Right kidney (tissue), 9 donors: ENCODE measurements at places on chromosomes 12 and 14.

GRCh38 chr14:76063327-76063726 lies 77.8 kb downstream of the IFT43 start:
- no peak for DNase-seq

DNA sequence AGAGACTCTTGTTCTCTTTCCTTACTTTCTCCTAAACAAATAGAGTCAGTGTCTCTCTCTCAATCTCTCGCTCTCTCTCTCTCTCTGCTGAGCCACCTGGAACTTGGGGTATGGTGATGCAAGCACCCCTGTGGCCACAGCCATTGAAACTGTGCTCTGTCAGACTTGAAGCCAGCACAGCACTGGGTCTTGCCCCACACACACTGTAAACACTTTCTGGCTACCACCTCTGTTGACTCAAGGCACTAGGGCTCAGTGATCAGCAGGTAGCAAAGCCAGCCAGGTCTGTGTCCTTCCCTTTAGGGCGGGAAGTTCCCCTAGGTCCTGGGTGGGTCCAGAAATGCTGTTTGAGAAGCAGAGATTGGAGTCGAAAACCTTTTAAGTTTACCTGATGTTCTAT lies 125.9 kb upstream of the GARIN6 start:
- DNase-seq, result no peak

DNA sequence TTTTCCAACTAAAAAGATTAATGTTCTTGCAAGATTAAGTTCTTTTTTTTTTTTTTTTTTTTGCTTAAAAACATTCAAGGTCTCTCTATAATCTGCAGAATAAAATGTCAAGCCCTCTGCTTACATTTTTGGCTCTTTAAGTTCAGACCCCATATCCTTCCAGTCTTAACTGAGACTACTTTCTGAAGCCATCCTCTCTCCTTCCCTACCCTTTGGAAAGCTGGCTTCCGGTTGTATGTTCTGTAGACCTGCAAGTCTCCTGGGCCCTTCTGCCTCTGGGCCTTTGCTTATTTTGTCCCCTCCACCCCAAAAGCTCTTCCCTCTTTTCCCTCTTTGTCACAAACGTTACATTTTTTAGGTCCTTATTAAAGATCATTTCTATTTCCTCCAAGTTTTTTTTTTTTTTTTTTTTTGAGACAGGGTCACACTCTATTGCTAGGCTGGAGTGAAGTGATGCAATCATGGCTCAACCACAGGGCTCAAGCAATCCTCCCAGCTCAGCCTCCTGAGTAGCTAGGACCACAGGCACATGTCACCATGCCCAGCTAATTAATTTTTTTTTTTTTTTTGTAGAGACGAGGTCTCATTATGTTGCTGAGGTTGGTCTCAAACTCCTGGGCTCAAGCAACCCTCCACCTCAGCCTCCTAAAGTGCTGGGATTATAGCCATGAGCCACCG lies 46.5 kb downstream of the PTPRB start:
- no peak for DNase-seq

GRCh38 chr12:6222078-6222654 lies 22.0 kb downstream of the CD9 start:
- peak; percentile 49 for DNase-seq

- peak; percentile 55 for DNase-seq
These were observed 433.6 kb downstream of the ZFP36L1 start for GRCh38 chr14:68359022-68359836.
